ENCODE measurements at places on chromosomes 11 and 22. TPM values are rescaled to one million over a fixed set of nuclear protein-coding genes. Genes with fewer than 3 reads are reported as not detected.

The APOL6 gene
- polyA plus RNA-seq, result 4.2 TPM

The NCAPH2 gene
- 53.9 TPM for polyA plus RNA-seq

DNA sequence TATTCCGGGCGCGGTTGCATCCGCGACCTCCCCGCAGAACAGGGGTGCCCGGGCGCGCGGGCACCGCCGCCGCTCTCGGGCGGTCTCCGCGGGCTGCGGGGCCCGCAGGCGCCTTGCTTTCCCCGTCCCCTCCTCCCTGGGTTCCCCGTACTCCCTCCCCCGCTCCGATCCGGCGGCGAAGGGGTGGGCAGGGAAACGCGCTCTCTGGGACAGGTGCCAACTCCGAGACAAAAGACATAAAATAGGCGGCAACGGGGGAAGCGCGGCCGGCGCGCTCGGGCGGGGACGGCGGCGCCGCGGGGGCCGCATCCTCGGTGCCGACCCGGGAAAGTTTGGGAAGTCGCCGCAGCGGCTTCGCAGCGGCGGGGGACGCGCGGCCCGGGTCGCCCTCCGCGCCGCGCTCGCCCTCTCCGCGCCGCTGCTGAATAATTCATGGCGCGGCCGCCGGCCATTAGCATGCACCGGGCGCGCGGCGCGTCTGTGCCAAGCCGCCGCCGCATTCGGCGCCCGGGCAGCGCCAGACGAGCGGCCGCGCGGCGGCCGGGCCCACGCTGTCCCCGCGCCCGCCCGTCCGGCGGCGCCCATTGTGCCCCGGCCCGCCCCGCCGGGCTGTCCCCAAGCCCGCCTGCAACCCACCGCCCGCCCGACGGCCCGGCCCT is 78.7 kb upstream of the PPARA start:
- DNase-seq, result peak; percentile 90

GRCh38 chr11:133525976-133526375 is 6.3 kb downstream of the OPCML start:
- DNase-seq, result no peak

The CYTH4 gene
- polyA plus RNA-seq, result 4.9 TPM

- no peak for DNase-seq
These were observed 23.5 kb downstream of the MUC6 start for GRCh38 chr11:1012740-1013630.

The TRIM6 gene
- polyA plus RNA-seq, result 30.3 TPM

GRCh38 chr22:48740086-48740730 is 1087.5 kb downstream of the BRD1 start:
- no peak for DNase-seq
